ENCODE measurements at places on chromosomes 2 and 18.

- DNase-seq = no peak
These were observed 301.8 kb downstream of the EXOC6B start for GRCh38 chr2:72524071-72524470.

DNA sequence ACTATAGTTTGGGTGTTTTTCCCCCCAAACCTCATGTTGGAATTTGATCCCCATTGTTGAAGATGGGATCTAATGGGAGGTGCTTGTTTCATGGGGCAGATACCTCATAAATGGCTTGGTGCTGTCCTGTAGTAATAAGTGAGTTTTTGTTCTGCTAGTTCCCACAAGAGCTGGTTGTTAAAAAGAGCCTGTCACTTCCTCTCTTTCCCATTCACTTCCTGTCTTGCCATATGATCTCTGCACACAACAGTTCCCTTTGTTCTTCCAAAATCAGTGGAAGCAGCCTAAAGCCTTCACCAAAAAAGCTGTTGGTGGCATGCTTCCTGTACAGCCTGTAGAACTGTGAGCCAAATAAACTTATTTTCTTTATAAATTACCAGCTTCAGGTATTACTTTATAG is 768.2 kb upstream of the VRK2 start:
- no peak for DNase-seq

DNA sequence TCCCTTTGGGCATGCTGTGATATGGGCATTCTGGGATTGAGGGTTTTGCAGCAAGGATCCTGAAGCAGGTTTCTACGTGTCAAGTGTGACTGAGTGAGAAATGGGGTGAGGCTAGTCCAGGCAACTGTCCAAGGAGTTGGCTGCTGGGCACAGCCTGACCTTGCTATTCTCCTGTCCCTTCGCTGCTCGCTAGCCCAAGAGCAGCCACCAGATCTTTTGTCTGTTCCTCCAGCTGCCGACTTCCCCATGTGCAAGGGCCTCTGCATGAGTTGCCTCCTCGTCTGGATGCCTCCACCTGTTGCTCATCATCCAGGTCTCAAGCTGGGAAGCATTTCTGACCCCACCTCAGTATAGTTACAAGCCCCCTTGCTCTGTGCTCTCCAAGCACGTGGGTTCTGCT is 71.1 kb downstream of the DYSF start:
- no peak for DNase-seq

GRCh38 chr2:2788076-2788475 is 457.0 kb upstream of the MYT1L start:
- DNase-seq = no peak

DNA sequence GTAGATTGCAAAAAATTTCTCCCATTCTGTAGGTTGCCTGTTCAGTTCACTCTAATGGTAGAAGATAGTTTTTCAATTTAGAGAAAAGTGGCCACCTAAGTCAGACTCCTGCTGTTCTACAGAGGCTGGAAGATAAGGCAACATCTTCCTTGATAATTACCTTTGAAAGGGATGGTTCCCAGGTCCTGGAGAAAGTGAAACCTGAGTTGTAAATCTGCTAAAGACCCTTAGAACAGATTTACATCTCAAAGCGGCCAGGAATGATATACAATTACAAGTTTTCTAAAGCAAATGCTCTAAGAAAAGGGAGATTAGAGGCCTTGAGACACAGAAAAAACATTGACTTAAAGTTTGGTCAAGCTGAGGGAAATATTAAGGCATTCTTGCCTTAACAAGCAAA is 1350.2 kb upstream of the FAM98A start:
- DNase-seq = no peak

GRCh38 chr18:70450426-70451253 is 161.8 kb downstream of the SOCS6 start:
- DNase-seq = no peak

DNA sequence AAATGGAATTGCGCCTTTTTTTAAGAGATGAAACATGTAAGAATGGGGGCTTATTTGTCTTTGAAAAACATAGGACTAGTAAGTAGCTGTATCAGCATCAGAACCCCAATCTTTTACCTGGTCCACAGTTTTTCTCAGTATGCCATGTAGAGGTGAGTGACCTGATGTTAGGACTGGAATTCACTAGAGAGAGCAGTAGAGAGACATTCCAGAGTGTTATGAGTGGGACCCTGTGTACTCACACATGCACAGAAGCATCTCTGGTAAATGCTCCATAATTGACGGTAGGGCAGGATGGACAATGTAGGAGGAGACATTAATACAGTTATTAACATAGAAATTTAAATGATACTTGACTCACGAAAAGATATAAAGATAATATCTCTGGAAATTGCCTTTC is 1.4 kb upstream of the GALNT13 start:
- no peak for DNase-seq

DNA sequence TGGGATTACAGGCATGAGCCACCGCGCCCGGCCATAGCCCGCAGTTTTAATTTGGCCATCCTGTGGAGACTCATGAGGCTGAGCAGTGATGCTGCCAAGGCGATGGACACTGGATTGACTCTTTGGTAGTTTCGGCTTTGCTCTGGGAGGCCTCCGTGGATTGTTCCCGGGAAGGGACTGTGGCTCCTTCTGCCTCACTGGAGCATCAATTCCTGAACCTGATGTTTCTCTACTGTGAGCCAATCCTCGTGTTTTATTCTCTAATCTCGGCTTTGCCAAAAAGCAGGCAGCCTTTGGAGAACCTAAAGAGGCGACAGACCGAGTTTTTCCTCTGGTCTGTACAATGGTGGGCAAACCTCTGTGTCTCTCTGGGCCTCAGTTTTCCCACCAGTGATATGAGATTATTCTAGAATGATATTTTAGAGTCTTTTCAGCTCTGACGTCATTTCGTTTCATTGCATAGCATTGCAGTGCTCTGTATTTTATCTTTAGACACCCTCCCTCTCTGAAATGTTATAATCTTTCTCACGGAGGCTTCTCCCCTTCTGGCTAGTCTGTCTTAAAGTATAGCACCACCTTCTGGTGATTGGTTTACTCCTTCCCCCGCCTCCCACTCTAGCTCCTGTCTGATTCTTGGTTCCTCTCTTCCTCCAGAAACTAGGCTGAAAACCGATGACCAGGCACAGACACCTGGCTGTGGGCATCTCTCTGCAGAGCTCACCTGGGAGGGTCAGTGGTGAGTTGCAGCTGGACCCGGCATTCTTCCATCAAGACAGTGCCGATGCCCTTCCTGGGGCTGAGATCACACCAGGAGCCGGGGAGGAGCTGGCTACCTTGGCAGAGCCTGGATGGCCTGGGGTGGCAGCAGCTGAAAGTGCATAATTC is 341.3 kb downstream of the MYCN start:
- DNase-seq = no peak

GRCh38 chr2:62587592-62587991 is 81.6 kb upstream of the TMEM17 start:
- no peak for DNase-seq

DNA sequence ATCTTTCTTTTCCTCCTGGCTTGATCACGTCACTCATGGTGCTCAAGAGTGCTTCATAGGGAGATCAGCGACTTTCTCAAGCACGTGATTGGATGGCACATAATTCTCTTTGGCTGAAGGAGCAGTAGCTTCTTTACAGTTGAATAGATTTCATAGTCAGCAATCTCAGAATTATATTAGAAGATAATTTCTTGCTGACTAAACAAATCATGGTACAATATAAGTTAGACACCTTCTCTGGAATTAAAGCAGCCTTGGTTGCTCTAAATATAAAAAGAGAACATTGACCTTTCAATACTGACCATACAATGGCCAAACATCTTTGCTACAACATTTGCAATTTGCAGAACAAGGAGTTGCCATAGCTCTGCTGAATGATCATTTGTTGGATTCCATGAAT is 238.5 kb upstream of the CHST9 start:
- DNase-seq = no peak

DNA sequence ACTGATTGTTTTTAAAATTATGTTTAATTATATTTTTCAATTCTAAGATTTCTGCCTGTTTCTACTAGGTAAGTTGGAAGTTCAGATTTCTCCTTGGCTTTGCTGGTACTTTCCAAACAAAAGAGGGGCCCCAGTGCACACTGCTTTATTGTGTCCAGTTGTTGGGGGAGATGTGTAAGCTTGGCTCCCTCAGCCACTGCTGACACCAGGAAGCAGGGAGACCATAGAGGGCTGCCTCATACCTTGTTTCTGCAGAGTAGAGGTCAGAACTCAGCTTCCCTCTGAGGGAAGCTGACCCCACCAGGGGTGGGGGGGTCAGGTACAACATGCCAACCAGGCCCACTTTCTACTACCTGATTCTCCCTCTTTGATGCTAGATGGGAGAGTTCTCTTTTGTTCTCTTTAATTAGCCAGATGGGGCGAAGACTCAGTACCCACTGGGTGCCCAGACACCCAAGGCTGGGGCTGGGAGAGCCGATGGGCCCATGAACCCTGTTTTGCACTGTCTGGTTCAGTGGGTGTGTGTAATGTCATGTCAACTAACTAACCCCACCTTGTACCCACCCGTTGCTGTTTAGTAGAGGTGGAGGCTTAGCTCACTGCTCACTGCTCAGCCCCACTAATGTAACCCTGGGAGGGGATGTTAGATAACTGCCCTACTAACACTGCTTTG is 14.7 kb downstream of the BCL2L11 start:
- no peak for DNase-seq

- DNase-seq = no peak
These were observed 4.1 kb downstream of the REG1B start for GRCh38 chr2:79083597-79084251.

GRCh38 chr2:232889876-232890401 is 19.9 kb downstream of the SNORC start:
- no peak for DNase-seq

DNA sequence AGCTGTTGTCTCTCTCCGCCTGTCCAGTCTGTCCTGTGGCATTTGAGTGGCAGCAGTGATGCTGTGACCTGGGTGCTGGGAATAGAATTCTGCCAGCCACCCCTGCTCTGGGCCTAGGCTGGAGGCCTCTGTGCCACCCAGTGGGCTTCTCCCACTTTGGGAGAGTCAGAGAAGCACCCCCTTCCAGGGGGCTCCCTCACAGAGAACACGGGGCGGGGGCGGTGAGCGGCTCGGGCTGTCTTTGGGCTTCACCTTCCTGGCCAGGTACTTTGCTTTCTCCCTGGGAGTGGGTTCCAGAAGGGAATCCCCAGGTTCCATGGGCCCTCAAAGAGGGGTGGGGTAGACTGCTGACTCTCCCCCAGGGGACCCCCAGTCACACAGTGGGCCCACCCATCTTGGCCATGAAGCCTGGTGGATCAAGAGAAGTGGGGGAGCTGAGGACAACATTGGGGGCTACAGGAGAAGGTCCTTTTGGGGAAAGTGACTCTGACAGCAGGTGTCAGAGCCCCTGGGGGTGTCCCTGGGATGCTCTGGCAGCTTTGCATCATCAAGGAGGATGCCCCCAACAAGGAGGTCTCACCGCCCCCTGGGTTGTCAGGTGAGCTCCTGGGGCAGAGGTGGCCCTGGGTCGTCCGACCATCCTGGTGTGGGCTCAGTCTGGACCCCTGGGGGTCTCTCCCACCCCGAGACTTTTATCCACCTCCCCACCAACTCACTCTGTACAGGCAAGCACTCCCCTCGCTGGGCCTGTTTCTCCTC is 18.8 kb upstream of the BOK start:
- no peak for DNase-seq

DNA sequence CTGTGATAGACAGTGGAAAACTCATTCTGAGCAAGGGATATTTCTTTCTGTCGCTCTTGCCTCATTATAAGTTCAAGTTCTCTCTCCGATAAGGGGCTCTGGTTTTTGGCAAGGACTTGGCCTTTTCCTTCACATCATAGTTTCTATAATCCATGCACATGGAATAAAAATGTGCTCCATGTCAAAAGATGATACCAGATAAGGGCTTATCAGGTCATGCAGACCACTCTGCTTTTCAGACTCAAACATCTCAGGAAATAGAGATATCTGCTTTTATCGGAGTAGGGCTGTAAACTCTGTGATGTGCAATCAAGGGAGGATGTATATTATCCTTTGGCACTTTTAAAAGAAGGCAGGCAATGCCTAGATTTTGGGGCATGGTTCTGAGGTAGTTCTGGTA is 45.0 kb upstream of the DARS1 start:
- DNase-seq = no peak

DNA sequence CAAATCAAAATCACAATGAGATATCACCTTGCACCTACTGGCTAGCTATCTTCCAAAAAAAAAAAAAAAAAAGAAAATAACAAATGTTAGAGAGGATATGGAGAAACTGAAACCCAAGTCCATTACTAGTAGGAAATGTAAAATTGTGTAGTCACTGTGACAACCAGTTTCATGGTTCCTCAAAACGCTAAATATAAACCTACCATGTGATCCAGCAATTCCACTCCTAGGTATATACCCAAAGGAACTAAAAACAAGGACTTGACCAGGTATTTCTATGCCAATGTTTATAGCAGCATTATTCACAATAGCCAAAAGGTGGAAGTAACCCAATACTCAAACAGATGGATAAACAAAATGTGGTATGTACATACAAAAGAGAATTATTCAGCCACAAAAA is 11.7 kb upstream of the SCRN3 start:
- no peak for DNase-seq

- DNase-seq = no peak
These were observed 162.5 kb upstream of the RAB6C start for GRCh38 chr2:129816813-129817574.

GRCh38 chr2:175253871-175254270 is 72.4 kb upstream of the ATP5MC3 start:
- no peak for DNase-seq

DNA sequence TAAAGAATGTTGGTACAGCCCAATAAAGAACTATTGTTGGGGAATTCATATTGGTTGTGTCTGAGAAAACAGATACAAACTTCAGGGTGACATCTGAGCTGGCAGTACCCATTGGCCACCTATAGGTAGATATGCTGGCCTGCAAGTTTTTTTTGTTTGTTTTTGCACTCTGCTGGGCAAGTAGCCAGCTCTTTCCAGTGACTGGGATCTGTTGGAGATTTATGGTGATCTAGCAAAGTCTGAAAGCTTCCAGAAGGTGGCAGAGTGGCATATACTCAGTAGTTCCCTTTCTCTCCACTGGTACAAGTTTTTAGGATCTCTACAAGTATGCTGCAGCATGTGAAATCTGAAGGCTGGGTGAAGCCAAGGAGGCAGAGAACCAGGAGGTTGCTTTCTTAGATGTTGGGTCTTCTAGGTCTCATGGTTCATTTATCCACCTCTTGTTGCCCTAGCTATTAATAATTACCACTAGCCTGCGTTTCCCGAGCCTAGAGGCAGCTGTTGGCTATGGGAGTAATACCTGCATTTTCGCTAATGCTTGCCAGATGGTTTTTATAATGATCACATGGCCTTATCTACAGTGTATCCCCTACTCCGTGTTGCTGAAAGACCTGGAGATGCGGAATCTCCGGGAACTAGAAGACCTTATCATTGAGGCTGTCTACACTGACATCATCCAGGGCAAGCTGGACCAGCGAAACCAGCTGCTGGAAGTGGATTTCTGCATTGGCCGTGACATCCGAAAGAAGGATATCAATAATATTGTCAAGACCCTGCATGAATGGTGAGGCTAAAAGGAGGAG is 9.5 kb downstream of the COPS7B start:
- DNase-seq = no peak

- peak; percentile 41 for DNase-seq
These were observed 749 bp upstream of the PTMA start for GRCh38 chr2:231707625-231707926.

- no peak for DNase-seq
These were observed 34.0 kb downstream of the EML6 start for GRCh38 chr2:54757500-54757899.

GRCh38 chr2:22078701-22079100 is 954.9 kb downstream of the TDRD15 start:
- no peak for DNase-seq

GRCh38 chr2:77270433-77270832 is 251.7 kb downstream of the LRRTM4 start:
- DNase-seq = no peak

All from T-helper 9 cell (primary cell).